Stimulated activated CD4-positive, alpha-beta T cell treated with anti-CD3 and anti-CD28 coated beads, TNF-alpha, amount 100 ng/mL, for 1 hour (primary cell): ENCODE measurements at places on chromosomes 11 and 22.

DNA sequence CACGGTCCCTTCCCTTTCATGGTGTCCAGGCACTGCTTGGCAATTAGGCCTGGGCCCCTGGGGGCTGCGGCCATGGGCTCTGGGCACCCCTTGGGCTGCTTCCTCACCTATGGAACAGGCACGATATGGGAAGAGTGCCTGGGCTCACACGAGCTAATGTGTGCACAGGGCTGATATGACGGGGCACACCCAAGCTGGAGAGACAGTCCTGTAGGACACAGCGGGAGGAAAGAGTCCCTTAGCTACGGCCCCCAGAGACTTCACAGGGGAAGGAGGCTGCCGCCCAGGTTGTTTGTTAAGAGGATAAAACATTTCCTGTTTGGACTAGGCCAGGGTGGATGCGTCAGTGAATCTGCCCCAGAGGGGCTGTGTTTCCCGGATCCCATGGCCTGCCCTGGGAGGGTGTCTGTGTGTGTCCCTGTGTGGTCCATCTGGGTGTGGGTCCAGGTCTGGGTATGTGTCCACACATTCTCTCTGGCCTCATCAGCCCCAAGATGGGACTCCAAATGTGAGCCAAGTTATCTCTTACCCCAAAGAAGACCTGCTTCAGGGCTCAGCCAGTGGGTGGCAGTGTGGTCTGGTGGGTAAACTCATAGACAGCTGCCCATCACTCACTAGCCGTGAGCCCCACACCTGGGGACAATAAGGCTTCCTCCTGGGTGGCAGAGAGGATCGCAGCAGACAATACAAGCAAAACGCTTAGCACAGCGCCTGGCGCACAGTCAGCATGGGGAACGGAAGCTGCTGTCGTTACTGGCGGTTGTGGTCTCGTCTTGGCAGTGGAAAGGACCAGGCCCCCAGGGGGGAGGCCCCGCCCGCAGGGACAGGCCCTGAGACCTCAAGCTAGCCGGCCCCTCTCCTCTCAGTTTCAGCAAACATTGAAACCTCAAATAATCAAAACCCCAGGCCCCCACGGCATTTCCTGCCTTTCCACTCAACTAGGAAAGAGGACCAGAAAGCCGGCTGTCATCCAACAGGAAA is 3.2 kb upstream of the EMID1 start:
- no peak for DNase-seq

DNA sequence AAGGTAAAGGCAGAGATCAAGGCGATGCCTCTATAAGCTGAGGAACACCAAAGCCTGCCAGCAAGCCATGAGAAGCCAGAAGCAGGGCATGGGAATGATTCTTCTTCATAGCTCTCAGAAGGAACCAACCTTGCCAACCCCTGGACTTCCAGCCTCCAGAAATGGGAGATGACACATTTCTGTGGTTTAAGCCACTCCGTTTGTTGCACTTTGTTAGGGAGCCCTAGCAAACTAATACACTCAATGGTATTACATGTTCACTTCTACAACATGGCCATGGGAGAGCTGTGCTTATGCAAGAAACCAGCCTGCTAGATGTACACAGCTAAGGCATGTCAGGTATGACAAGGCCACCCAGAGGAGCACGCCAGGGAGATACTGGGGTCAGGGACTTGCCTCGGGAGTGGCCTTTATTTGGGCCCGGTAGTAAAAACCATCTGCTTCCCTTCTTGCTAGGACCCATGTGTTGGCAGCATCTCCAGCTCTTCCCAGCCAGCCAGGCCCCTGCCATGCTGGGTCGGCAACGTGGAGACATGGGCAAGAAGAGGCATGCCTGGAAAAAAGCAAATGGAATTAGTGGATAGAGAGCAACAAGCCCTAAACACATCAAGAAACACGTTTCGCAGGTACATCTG is 3.6 kb downstream of the C11orf16 start:
- no peak for DNase-seq

DNA sequence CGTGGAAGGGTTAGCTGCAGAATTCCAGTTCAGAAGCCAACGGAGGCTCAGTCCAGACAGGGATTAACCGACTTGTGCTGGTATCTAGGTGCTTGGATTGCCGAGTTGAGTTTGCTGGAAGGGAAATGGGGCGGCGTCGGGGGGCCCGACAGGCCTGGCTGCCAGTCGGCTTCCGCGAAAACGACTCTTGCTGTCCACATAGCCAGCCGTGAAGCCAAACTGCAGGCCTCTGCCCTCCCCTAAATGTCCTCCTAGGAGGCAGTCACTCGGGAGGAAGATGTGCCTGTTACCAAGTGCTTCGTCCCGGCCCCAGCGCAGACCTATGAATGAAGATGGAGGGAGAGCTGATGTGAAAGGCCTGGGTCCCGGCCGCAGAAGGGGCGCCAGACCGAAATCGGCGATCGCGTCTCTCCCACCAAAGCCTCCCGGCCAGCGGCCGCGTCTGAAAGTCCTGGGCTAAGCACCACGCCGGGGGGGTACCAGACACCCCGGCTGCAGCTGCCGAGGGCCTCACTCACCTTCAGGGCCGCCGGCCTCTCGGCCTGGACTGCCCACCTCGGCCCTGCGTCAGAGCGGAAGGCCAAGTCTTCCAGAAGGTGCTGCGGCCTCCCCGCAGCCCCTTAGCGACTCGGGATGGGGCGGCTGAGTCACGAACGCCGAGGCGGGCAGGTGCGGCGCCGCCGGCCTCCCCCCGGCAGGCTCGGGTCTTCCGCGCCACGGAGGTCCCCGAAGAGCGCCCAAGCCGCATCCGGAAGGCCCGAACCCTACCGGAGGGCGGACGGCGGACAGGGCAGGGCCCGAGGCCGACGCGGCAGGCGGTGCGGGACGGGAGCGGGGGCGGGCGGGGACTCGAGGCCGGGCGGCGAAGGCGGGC is 7.5 kb downstream of the DPAGT1 start:
- DNase-seq: no peak

DNA sequence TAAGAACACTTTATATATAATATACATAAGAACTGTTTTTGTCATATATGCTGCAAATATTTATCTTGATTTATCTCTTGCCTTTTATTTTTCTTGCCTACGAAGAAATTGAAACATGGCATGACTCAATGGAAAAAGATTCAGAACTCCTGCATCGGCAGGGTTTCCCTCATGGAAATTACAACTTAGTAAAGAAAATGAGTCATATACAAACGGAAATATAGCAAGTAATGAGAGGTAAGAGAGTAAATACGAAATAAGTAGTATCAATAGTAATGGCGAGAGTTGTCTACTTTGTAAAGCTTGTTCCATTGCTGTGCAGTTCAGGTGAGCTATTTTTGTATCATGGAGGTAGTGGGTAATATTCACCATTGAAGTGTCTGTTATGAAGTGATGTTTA is 350.4 kb downstream of the DDX10 start:
- DNase-seq: no peak

DNA sequence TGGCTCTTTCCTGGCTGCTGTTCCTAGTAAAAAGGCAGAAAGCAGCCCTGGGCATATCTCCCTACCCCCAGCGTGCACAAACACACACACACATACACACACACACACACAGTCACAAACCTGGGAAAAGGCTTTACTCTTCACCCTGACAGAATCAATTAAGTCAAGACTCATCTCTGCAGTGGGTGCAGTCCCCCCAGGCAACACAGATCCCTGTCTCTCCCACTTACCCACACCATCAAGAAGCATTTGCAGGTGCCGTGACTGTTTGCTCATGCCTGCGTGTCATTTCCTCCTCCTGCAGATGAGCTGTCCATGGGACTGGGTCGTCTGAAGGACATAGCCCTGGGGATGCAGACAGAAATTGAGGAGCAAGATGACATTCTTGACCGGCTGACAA is 28.6 kb downstream of the SNAP29 start:
- DNase-seq: no peak

DNA sequence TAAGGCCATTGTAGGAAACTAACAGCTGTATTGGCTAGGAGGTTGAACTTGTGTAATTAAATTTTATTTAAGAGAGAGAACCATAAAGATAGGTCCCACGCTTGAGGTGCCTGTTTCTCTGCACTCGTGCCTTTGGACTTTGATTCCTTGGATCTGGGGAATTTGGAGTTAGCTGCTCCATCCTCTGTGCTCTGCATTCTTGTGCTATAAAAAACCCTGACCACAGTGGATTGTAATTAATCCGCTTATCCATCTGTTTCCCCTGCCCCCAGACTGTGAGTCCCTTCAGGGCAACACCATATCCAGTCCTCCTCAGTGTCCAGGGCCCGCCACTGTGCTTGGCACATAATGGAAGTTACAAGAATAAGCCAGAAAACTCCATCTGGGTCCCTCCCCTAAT is 169.8 kb downstream of the SPON1 start:
- DNase-seq: no peak

- no peak for DNase-seq
Measured at GRCh38 chr22:39106326-39106725, 9.3 kb downstream of the APOBEC3H start.

DNA sequence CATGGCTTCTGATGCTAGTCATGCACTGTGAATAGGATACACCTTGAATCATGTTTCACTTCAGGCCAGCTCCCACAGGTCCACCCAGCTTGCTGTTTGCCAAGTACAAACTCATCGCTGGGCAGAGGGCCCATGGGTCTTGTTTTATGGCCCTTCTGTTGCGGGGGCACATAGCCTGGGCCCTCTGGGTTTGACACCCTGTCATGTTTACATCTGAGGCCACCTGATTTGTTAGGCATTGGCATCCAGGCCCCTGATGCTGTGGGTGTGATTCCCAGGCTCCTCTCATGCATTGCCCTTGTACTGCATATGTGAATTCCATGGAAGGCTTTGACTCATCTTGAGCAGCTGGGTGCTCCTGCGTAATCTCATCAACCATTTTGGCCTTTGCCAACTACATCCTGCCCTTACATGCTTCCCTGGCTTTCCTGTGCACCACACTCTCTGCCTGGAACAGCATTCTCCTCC is 32.6 kb downstream of the PPFIBP2 start:
- DNase-seq: no peak

- no peak for DNase-seq
Measured at GRCh38 chr11:44255406-44256071, 54.4 kb downstream of the ALX4 start.

- DNase-seq: no peak
Measured at GRCh38 chr11:73962101-73962705, 11.4 kb downstream of the DNAJB13 start.
